ENCODE measurements at places on chromosomes 7 and 10.
A peak's percentile ranks its signal among the peaks of the same experiment; 100 is the strongest.

GRCh38 chr10:123863721-123864482 is 27.7 kb downstream of the CPXM2 start:
- DNase-seq = no peak

GRCh38 chr10:77541247-77541646 is 96.4 kb downstream of the KCNMA1 start:
- no peak for DNase-seq

- no peak for DNase-seq
These were observed 147.6 kb downstream of the POLR1F start for GRCh38 chr7:19561121-19561805.

GRCh38 chr7:135741905-135742304 is 6.7 kb downstream of the FAM180A start:
- no peak for DNase-seq

DNA sequence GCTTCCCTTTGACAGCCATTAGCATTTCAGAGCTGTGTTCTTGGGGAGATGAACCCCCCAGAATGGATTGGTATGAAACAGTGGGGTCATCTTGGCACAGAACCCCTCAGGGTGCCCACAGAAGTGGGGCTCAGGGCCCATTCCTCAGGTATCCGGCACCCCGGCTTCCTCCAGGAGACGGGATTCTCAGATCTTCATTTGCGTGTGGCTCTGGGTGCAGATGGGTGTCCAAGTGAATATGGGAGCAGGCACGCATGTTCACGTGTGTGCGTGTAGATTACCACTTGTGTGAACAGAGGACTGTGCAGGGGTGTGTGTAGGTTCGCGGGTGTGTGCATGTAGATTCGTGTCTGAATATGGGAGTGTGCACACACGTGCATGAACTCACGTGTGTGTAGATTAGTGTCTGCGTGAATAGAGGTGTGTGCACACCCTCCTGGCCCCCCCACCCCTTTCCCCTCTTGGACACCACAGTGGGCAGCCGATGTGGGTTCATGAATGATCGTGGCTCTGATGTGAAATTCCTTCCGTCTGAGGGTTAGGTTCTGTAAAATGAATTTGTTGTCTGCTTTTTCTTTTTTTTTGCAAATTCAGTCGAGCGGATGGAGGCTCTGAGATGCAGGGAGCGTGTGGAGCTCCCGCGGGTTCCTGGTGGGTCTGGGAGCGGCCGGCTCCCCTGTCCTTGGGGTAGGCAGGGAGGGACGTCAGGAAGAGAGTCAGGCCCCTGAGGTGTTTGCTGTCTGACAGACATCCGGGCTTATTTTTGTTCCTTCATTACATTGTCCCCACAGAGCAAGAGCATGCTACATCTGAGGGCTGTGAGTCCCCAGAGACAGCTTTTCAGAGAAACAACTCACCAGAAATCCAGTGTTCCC is 7.4 kb downstream of the ELFN1 start:
- no peak for DNase-seq

DNA sequence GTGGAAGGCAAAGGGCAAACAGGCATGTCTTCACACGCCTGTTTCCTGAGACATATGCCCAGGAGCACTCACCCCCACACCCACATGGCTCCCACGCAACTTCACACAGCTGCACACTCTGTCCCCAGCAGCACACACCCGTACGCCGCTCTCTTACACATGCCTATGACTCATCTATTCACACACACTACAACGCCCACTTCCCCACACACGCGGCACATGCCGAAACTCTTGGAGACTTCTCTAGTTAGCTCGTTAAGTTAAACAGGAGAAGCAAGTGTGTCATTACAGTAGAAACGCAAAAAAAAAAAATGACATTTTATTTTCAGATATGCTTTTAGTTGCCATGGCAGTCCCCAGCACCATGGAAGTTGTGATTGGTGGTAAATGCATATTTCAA is 6.7 kb downstream of the CALN1 start:
- DNase-seq = no peak

- DNase-seq = no peak
These were observed at the start of gene CYP2C9 for GRCh38 chr10:94938383-94938782. CYP2C9 (plus strand) TSS chr10:94938658; CDS start chr10:94938683, 25 bp downstream.

GRCh38 chr7:75946207-75946855 is 31.4 kb downstream of the POR start:
- DNase-seq = no peak

DNA sequence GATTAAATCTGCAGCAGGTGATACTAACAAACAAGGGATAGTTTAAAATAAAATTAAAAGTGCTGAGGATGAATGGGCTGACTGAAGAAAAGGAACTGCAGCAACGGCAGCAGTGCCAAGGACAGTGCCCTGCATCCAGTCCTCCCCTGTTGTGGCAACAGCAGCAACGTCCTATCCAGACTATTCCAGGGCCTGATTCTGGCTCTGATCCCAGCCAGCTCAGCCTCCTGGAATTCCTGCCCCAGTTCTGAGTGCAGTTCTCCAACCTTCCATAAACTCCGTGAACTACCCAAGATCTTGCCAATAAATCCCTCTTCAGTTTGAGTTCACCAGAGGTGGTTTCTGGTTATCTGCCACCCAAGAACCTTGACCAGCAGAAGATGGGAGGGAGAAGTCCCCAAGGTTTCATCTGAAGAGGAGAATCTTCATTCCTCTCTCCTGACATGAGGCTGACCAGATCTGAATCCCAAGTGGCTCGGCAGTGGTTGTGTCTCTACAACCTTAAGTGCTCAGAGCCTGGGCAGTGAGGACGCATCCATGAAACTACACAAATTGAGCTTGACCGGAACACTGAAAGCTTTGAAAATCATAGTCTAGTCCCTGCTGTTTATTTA is 115.8 kb downstream of the SORBS1 start:
- DNase-seq = peak; percentile 91

- DNase-seq = no peak
These were observed 757.0 kb upstream of the C7orf33 start for GRCh38 chr7:147833557-147833956.

- peak; percentile 56 for DNase-seq
These were observed 260.7 kb upstream of the PRKCQ start for GRCh38 chr10:6840766-6841165.

- no peak for DNase-seq
These were observed 31.1 kb upstream of the ABCA13 start for GRCh38 chr7:48140001-48140681.

DNA sequence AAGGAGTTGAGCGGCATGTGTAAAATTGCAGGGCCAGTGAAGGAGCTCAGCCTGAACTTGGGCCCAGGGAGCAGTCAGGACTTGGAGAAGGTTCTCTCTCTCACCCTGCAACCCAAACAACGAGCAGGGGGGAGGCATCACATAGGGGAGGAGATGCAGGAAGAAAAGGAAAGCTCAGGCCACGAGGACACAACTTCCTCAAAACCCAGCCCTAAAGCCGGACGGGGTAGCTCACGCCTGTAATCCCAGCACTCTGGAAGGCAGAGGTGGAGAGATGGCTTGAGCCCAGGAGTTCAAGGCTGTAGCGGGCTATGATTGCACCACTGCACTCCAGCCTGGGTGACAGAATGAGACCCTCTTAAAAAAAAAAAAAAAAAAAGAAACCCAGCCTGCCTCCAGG is 629.1 kb downstream of the PARD3 start:
- no peak for DNase-seq

- DNase-seq = no peak
These were observed 152.5 kb upstream of the CHST15 start for GRCh38 chr10:124245806-124246440.

GRCh38 chr10:84156768-84157167 is 16.8 kb upstream of the GPR15LG start:
- DNase-seq = no peak

All from AG08395 (cell line).